Renal pelvis (tissue), 12 donors: ENCODE measurements at places on chromosomes 1 and 21. TPM values are rescaled to one million over a fixed set of nuclear protein-coding genes. Genes with fewer than 3 reads are reported as not detected.

DNA sequence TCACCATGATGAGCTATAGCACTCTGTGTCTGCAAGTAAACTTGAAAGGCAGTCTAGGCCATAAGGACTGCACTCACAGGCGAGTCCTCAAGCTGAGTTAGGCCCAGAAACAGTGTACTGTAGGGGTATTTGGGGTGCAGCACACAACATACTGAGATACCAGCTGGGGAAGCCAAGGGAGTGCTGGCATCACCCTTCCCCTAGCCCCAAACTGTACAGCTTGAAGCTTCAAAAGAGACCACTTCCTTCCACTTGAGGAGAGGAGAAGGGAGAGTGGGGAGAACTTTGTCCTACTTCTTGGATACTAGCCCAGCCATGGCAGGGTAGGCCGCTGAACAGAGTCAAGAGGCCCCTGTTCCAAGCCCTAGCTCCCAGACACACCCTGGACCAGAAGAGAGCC, 24.2 kb upstream of the SNX7 start:
- DNase-seq = no peak

DNA sequence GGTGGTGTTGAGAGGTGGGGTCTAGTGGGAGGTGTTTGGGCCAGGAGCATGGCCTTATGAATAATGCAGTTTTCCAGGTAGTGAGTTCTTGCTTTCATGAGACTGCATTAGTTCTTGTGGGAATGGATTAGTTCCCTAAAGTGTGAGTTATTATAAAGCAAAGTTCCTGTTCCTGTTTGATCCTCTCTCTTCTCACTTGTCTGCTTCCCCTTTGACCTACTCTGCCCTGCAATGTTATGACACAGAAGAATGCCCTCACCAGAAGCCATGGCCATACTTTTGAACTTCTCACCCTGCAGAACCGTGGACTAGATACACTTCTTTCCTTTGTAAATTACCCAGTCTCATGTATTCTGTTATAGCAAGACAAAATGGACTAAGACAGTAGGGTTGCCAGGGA, 53.6 kb downstream of the MAP3K7CL start:
- no peak for DNase-seq

- DNase-seq = peak; percentile 36
Observed at GRCh38 chr1:11664336-11665065, 501 bp downstream of the FBXO6 start.

Gene OR6N1
- polyA plus RNA-seq = not detected

Gene NBPF1
- polyA plus RNA-seq = 76.8 TPM

Gene RSPO1
- 7.9 TPM for polyA plus RNA-seq
